ENCODE measurements at places on chromosomes 1 and 21.

- DNase-seq, result no peak
Observed at GRCh38 chr1:47849591-47850261, 147.5 kb downstream of the TRABD2B start.

DNA sequence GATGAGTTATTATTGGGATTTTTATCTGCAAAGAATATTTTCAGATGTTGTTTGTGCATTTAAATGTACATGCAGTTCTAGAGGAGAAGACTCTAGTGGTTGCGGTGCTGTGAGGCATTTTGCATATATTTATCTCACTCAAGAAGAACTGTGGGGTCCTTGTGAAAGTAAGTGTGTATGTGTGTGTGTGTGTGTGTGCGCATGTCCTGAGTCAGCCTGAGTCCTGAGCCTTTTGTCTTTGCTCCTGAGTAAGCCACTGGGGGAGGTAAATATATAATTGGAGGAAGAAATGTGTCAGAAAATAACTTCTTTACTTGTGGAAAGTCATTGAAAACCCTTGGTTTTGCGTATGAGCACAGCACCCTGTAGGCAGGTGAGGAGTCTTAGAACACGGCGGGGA, 55.6 kb upstream of the CD34 start:
- DNase-seq, result no peak

- no peak for DNase-seq
Observed at GRCh38 chr1:4071653-4072052, 171.6 kb upstream of the C1orf174 start.

GRCh38 chr1:152967201-152967600, 3.2 kb upstream of the SPRR4 start:
- DNase-seq, result no peak

DNA sequence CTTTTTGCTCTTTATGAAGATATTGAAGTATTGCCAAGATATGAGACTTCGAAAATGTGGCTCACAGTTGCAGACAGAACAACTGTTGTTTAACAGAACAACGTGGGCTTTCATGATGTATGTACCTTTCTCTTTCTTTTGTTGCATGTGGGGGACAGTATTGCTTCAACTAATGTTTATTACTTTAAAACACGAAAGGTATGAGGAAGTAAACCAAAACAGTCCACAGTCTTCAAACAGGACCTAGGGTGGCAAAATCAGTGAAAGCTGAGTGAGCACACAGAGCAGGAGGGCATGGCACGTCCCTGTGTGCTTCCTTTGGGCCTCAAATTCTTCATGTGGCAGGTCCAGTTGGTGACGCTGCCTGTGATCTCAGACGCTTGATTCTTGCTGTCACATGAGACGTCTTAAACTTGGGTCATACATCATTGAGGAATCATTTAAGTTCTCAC, 7.8 kb upstream of the CHAF1B start:
- DNase-seq, result no peak

GRCh38 chr1:7046891-7047290, 261.6 kb downstream of the CAMTA1 start:
- DNase-seq, result no peak

DNA sequence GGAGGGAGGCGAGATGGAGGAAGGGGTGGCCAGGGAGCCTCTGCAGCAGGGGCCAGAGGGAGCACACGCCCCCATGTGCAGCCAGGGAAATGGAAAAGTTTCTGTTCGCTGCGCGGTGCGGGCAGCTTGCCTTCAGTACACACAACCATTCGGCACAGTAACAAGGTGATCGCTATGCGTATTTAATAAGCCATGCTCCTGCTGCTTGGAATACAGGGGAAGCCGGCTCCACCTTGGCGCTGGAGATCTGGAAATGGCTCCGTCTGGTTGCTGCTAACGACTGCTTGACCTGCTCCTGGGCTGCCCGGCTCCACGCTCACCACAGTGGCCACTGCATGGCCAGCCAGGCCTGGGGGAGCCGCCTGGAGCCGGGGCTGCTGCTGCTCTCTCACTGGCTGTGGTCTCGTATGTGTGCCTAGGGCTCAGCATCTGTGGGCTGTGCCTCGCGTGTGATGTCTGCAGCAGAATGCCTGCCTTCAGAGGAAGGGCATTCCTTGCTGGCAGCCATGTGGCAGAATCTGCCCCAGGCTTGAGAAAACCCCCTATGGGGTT, 86.4 kb upstream of the ACTL8 start:
- DNase-seq, result no peak

DNA sequence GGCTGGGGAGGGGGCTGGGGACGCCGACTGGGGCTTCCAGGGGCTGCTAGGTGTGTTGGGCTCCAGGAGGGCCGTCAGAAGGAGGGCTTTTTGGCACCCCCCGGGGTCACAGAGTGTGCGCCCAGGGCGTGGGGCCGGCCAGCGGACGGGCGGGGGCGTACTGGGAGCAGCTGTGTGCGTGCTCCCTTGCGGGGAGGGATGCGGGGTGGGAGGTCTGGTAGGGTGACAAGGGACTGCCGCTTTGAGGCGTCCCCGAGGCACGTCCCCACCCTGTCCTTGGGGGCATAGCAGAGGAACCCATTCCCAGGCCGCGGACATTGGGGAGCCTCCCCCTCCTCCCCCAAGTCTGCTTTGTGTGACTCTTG, 1.1 kb downstream of the FOXO6 start:
- DNase-seq, result no peak

All from heart right ventricle (tissue), 16 donors.